ENCODE measurements at places on chromosomes 1 and 21. TPM values are rescaled to one million over a fixed set of nuclear protein-coding genes. Genes with fewer than 3 reads are reported as not detected.

DNA sequence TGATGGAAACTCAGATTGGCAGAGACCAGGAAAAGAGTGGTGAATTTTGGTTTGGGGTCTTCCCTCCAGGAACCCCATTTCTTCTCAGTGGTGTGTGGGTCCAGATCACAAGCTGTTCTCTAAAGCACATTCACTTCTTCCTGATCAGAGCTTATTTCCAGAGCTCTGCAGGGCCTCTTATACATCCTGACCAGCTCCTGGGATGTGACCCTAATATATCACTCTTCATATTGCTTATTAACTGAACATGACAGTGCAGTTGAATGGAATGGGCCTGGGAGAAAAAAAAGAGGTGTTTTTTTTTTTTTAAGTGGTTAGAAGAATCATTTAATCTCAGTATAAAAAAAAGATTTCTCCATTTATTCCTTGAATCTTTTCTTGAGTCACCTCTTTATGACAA, 29.6 kb upstream of the DNM3 start:
- no peak for DNase-seq

- no peak for DNase-seq
Observed at GRCh38 chr1:229507502-229507901, 639 bp downstream of the NUP133 start.

- DNase-seq: no peak
Observed at GRCh38 chr1:7302873-7303272, 468.2 kb upstream of the VAMP3 start.

DNA sequence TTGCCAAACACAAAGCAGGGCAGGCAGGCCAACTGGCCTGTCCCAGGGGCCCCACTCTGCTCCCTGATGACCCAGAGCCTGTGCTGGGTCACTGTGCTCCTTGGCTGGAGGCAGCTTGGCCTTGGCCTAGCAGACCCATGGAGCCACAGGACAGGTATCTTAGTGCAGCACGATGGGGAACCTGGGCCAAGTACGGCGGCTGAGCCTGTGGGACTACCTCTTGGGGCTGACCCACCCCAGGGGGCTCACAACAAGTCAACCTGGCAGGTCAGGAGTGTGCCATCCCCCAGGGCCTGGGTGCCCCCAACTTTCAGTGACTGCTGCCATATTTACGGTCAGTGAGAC, 10.1 kb upstream of the FGR start:
- no peak for DNase-seq

DNA sequence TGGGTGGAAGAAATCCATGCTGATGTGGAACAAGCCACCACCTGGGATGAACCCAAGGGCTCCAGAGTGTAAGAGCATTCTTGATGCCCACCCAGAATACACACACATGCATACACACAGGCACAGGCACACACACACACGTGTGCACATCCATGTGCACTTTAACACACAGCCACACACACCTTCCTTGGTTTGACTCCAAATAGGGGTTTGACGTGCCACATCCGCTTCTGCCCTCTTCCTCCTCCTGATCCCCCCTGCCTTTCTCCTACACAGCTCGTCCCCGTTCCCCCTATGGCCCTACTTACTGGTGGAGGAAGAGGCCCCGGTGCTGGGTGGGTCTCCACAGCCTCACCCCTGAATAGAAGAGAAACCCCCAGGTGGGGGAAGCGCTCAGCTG, 16.0 kb downstream of the SPATA21 start:
- peak; percentile 18 for DNase-seq

GRCh38 chr1:177032434-177032833, 132.1 kb downstream of the ASTN1 start:
- DNase-seq: no peak

DNA sequence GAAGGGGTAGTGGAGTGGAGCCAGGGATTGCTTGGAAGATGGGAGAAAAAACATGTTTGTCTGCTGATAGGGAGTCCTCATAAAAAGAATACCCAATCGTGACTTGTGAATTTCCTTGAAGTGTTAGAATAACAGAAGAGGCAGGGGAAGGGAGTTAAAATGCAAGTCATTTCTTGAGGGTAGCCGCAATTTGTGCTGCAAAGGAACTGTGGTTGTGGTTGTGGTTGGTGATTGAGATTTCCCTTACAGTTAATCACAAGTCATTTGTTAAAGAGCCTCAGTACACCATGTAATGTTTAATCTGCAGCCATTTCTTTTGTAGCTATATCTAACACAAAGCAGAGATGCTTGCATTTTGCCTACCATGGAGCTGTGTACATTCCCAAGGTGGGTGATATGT, 38.5 kb upstream of the EGLN1 start:
- DNase-seq: peak; percentile 46

DNA sequence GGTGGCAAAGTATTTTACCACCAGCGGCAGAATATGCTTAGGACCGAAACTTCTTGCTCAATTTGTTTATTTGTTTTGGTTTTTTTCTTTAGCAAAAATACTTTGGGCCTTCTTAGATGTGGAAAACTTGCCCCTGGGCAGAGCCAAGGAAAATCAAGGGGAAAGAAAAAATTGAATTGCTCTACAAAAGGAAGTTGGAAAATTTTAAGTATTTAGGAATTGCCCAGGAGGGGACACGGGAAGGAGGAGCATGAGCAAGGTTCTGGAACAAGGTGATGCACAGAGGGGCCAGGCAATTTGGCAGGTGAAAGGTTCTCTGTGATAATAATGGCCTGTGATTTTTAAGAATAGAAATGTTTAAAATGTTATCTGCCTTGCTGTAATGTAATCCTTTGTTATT, 28.6 kb downstream of the SGIP1 start:
- no peak for DNase-seq

DNA sequence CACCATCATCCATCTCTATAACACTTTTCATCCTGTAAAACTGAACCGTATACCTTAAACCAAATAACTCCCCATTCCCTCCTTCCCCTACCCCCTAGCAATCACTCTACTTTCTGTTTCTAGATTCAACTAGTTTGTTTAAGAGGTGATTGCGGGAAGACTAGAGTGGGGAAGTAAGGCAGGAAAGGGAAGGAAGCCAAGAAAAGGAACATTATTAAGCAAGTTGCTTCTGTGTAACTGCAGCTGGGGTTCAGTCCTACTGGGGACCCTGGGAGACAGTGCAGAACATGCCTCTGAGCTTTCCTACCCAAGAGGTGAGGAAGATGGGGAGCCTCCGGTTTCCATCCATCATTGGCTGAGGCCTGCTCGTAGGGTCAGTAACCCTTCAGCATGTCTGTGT, 28.9 kb upstream of the H3-3A start:
- DNase-seq: no peak

- no peak for DNase-seq
Observed at GRCh38 chr1:164930833-164931232, 371.8 kb downstream of the PBX1 start.

GRCh38 chr1:95352767-95353166, 118.8 kb downstream of the RWDD3 start:
- DNase-seq: no peak

DNA sequence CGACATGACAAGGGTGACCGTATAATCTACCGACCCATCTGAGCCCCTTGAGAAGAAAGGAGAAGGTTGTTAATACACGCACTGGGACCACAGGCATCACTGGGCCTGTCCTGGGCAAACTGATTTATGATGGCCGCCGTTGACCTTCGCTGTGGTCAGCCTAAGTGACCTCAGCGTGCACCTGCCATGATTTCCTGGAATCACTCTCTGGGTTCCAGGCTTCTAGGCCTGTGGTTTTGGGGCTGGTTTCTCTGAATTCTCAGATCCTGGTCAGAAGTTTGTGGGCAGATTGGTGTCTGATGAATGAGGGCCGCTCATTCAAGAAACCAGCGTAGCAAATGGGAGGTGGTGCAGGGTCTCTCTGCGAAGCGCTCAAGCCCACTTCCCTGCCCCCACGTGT, 64.0 kb downstream of the SIK1 start:
- DNase-seq: no peak

DNA sequence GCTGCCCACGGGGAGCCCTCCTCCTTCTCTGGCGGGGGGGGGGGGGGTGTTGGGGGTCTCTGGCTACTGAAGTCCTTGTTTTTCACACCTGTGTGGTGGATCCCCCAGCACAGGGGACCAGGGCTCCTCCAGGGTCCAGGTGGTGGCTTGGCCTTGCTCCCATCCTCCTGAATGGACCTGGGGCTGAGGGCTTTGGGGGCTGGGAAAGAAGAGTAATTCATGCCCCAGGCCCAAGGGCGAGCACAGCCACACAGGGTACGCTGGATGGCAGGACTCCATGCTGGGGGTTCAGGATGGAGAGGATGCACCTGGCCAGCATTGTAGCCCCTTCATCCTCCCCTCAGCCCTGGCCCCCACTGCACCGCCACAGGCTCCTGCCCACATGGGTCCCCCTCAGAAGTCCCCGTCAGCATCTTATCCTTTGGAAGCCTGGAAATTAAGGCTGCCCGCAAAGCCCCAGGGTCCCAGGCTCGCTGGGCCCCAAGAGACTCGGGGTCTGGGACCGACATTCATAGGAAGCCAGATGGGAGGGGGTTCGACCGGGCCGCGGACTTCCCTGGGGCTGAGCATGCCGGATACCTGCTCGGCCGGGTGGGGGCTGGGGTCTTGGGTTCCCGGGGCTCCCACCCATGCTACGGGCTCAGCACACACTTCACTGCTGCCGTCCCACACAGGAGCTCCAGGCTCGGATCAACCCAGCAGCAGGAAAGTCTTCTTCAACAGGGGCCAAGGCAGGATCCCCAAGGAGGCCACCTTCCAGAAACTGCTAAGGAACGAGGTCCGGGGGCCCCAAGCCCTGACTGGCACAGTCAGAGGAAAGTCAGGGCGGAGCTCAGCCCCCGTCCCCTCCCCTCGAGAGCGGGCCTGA, 49.0 kb upstream of the ACTRT2 start:
- DNase-seq: no peak

DNA sequence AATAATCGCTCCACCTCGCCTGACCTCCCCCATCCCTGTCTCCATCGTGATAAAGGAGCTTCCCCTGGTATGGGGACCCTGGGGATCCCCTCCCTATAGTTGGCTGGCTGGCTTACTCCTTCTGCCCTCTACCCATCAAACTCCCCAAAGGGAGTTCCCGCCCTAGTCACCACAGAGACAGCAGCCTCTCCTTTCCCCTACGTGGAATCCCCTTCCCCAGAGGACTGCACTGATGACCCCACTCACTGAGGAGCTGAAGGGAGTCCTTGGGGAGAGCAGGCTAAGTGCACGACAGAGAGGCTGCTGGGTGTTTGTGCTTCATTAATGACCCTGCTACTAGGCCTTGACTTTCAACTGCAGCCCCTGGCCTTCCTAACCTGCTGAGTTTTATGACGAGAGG, 1.9 kb downstream of the CADM3 start:
- DNase-seq: no peak

GRCh38 chr21:33518899-33519298, 23.0 kb downstream of the GART start:
- no peak for DNase-seq

GRCh38 chr1:112505878-112506277, 2.9 kb upstream of the WNT2B start:
- no peak for DNase-seq

HSD3B2 gene
- total RNA-seq: not detected

PTCH2 gene
- 1.2 TPM for total RNA-seq

RORC gene
- total RNA-seq: 3.7 TPM

ANGPTL3 gene
- not detected for total RNA-seq

SLAMF9 gene
- not detected for total RNA-seq

SH2D2A gene
- total RNA-seq: 51.6 TPM

LCE1E gene
- total RNA-seq: not detected

PLEKHG5 gene
- total RNA-seq: 6.1 TPM

FCMR gene
- 171 TPM for total RNA-seq

LY9 gene
- total RNA-seq: 124 TPM

DCST1 gene
- 0.33 TPM for total RNA-seq

ESRRG gene
- not detected for total RNA-seq
